ENCODE measurements at places on chromosomes 12 and 14.

DNA sequence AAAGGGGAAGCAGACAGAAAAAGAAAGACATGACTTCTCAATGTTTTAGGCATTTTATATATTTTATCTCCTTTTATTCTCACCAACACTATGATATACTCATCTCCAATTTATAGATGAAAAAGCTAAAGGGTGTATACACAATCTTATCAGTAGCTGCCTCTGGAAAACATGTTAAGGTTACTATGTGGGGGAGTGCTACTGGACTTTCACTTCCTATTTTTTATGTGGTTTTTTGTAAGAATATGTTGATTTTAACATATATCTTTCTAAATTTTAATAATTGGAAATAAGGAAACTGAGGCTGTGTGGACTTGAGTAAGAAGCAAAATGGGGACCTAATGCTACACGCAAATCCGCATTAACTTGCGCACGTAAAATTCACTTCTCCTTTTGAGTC, 99.6 kb upstream of the PDE3A start:
- no peak for DNase-seq

GRCh38 chr12:54394281-54394719, 9.8 kb upstream of the ZNF385A start:
- DNase-seq = no peak

GRCh38 chr12:113983777-113984448, 17.8 kb upstream of the RBM19 start:
- no peak for DNase-seq

DNA sequence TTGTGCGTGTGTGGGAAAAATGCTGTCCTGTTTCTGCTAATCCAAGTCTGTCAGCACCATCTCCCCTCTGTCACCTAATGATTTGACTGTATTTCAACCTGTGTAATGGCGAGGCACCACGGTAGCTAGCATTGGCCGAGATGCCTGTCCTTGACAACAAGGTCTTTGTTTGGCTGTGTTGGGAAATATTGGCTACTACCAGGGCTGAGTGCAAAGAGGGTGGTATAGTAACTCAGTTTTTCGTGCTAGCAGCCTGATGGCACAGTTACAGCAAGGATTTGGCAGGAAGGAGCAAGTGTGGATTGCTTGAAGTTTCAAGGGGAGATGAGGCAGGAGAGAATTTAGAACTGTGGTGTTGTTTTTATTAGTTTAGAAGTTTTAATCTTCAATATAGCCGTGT, 440.3 kb upstream of the RGS6 start:
- no peak for DNase-seq

DNA sequence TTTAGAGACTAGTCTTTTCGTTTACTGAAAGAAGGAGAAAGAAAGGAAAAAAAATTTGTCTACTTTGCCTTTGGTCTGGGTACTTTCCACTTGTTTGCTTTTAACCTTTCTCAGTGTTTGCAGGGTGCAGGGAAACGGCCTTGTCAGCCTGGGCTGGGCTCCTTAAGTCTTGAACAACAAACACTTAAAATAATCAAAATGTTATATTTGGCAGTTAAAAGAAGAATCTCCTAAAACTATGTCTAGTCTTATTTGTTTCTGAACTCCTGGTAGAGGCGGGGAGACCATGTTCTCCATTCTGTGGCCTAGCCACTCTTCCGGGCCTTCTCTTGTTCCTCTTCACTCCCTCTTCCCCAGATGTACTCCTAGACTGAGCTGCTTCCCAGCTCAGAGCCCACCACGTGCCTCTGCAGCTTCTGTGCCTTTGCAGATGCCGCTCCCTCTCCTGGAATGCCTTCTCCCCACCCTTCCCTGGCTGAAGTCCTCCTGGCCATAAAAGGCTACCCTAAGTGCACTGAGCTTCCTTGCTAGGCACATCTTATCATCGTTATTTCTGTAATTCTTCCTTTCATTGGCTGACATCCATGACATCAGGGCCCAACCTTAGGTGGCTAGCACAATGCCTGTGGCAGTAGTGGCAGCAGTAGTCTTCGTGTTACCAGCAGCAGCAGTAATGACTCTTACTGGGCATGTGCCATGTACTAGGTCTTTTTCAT, 432.9 kb downstream of the ZFP36L1 start:
- no peak for DNase-seq

DNA sequence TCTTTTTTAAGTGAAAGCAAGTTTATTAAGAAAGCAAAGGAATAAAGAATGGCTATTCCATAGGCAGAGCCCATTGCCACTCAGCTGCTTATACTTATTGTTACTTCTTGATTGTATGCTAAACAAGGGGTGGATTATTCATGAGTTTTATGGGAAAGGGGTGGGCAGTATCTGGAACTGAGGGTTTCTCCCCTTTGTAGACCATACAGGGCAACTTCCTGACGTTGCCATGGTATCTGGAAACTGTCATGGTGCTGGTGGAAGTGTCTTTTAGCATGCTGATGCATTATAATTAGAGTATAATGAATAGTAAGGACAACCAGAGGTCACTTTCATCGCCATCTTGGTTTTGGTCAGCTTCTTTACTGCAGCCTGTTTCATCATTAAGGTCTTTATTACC, 66.3 kb upstream of the AMN start:
- DNase-seq = no peak

- DNase-seq = peak; percentile 69
Measured at GRCh38 chr12:124655698-124656516, 88.5 kb upstream of the NCOR2 start.

DNA sequence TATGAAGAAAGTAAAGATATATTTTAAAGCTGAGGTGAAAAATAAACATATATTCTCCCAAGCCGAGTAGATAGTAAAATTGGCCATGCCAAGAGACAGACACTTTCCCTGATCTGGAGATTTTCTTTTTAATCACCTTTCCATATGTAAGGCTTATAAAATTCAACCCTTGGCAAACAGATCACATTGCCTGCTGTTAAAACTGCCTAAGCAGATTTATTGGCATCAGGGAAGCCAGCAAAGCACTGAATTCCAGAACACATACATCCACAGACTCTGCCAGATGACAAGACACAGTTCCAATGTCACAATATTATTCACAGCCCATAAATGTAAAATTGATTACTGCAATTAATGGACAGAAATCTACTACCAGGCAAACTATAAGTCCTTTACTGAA, 78.2 kb upstream of the GARIN2 start:
- DNase-seq = no peak

- peak; percentile 59 for DNase-seq
Measured at GRCh38 chr14:53306267-53306721, 153.2 kb upstream of the DDHD1 start.

- no peak for DNase-seq
Measured at GRCh38 chr14:100069161-100069800, 4.1 kb downstream of the EVL start.

DNA sequence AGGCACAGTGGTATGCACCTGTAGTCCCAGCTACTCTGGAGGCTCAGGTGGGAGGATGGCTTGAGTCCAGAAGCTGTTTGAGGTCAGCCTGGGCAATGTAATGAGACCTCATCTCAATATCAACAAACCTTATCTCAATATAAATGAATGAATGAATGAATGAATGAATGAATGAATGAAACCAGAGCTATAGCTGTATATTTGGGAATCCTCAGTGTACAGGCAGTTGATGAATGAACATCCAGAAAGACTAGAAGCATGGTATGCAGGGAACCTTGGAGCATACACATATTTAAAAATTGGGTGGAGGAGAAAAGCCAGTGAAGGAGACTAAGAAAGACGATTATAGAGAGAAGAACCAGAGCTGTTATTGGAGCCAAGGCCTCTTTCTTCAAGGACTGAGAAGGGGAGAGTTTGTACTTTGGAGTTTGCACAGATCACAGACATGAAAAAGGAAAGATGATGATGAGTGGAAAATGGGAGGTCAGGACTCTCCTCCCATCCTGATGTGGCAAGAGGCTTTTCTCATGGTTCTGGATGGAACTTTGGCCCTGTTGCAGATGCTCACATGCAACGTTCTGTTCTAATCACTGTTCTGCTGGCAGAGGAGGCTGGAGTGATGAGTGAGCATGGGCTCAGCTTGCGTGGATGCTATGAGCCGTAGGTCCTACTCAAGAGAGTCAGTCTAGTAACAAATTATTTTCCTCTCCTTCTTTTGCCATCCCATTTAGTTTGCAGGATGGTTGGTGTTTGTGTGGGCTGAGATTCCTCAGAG, 114.4 kb downstream of the PRKCH start:
- DNase-seq = no peak
